Mesendoderm (in vitro differentiated cells): ENCODE measurements at places on chromosomes 5 and 9.

- DNase-seq = peak; percentile 10
Observed at GRCh38 chr9:104092875-104093600, 1.1 kb upstream of the SMC2 start.

DNA sequence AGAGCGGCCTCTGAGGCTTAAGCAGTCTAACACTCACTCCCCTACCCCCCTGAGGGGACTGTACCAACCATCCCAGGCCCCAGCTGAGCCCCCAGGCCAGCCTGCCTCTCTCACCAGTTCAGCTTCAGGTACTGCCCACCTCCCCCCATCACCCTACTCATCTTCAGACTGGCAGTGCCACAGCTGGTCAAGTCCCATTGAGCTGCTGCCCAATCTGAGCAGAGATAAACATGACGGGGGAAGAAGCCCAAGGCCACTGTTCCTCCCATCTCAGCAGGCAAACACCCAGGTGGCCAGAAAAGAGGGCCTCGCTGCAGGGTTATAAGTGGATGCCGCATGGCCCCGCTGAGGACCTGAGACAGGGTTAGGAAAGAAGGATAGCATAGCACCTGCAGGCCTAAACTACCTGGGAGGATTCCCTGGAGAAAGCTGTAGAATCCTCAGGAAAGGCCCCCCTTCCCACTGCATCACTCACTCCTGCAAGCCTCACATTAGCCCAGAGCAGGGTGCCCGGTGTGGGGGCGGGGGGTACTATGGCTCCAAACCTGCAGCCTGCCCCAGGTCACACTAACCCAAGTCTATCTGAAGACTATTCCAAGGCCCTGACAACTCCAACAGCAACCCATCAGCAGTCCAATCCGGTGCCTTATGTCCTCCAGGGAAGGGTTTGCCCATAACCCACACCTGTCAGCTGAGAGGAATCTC lies 3.6 kb downstream of the B4GALT1 start:
- no peak for DNase-seq

DNA sequence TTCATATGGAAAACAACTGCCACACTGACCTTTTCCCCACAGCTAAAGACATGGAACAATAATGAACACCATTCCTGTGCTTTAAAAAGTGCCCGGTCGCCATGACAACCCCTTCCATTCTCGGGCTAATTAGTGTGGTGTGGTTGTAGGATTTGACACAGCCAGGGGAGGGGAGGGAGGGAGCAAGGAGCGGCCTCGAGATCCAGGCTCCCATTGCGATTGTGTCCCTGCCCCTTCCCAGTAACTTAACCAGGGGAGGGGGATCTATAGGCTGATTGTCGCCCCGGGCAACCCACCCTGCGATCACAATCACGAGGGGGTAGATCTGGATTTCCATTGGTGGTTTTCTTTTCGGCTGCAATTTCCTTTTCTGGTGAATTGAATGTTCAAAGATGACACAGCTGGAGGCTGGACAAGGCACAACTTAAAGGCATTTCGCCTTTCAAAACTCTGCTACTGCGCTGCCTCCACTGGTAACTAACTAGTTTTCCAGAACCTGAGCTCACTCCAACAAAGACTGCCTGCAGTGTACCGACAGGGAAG lies 96.7 kb upstream of the RETREG1 start:
- peak; percentile 89 for DNase-seq

- no peak for DNase-seq
Observed at GRCh38 chr5:87154191-87154590, 113.5 kb upstream of the RASA1 start.

DNA sequence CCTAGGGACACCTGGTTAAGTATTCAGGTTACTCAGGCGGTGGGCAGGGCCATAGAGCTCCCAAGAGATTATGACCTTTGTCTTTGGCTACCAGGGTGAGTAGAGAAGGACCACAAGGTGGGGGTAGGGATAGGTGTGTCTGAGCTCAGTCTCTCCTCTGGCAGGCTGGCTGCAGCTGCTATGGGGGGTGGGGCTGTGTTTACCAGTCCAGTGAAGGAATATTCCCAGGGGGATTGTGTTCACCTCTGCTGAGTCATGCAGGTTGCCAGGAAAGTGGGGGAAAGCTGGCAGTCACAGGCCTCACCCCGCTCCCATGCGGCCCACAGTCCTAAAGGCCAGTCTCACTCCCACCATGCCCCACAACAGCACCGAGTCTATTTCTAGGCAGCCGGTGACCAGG lies 53.6 kb upstream of the POU5F2 start:
- DNase-seq = no peak

GRCh38 chr5:10695055-10695649 lies 65.9 kb downstream of the DAP start:
- peak; percentile 75 for DNase-seq

DNA sequence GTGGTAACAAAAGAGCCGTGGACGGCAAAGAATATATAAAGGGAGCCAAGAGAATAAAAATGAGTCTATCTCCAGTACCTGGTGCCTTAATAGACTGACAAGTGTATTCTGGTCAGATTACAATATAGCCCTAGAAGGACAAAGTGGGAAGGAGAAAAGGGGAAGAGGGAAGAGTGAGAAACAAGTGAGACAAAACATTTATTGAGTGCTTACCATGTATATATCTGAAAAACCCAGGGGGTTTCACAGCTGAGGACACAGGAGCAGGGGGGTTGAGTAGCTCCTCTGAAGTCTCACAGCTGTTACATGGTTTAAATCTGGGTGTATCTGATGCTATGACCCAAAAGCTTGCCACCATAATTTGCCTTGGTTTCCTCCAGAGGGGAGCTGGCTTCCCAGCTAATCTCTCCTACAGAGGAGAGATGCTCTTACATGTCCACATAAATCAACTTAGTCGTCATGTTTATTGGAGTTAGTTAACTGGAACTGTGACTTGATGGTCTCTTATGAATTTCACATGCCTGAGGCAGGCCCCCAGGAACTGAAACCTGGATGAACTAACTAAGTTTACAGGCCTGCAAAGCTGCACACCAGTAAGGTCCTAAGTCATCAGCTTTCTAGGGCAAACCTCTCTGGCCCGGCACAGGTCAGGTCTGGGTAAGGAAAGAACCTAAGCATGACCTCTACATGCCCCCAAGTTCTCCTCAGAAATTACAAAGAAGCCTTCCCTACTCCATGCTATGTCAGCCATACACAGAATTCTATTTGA lies 15.5 kb downstream of the SIL1 start:
- no peak for DNase-seq

DNA sequence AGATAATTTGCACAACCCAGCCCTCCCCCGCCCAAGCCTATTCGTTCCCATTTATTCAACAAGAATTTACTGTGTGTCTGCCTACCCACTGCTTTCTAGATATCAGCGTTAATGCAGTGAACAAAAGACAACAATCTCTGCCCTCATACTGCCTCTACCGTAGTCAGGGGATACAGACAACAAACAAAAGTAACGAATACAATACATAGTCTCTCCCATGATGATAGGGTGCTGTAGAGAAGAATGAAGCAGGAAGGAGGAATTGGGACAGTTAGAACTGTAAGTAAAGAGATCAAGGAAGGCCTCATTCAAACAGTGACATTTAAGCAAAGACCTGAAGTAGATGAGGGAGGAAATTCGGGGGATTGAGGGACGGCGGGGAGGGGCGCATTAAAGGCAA lies 1.7 kb downstream of the GFM2 start:
- peak; percentile 96 for DNase-seq
